ENCODE measurements at places on chromosomes 7 and 10.
A peak's percentile ranks its signal among the peaks of the same experiment; 100 is the strongest.

DNA sequence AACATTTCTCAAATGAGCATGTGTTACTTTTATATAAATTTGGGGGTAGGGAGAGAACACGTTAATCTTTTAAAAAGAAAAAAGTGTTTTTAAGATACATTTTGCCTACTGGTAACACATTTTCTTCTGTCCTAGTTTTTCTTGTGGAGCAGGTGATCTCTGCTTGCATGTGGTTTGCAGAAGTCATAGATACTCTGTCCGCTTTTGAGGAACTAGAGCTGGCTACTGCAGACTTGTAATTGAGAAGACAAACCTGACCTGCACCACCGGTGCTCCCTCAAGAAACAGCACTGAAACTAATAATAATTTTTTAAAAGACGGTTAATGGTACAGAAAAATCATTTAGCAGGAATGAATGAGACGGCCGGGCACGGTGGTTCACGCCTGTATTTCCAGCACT is 243.1 kb downstream of the KIAA1217 start:
- DNase-seq: no peak

GRCh38 chr7:80736371-80737125 is 98.1 kb downstream of the CD36 start:
- peak; percentile 20 for DNase-seq

DNA sequence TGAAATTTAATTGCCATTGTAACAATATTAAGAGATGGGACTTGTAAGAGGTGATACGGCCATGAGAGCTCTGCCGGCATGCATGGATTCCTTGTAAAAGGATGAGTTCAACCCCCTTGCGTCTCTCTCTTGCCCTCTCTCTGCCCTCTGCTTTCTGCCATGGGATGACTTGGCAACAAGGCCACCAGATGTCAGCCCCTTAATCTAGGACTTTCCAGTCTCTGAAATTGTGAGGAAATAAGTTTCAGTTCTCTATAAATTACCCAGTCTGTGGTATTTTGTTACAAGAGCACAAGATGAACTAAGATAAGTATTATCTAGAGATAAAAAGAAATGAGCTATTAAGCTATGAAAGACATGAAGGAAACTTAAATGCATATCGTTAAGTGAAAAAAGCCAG is 145.7 kb upstream of the AHR start:
- no peak for DNase-seq

- peak; percentile 21 for DNase-seq
Measured at GRCh38 chr10:113274176-113274829, 278.6 kb upstream of the HABP2 start.

DNA sequence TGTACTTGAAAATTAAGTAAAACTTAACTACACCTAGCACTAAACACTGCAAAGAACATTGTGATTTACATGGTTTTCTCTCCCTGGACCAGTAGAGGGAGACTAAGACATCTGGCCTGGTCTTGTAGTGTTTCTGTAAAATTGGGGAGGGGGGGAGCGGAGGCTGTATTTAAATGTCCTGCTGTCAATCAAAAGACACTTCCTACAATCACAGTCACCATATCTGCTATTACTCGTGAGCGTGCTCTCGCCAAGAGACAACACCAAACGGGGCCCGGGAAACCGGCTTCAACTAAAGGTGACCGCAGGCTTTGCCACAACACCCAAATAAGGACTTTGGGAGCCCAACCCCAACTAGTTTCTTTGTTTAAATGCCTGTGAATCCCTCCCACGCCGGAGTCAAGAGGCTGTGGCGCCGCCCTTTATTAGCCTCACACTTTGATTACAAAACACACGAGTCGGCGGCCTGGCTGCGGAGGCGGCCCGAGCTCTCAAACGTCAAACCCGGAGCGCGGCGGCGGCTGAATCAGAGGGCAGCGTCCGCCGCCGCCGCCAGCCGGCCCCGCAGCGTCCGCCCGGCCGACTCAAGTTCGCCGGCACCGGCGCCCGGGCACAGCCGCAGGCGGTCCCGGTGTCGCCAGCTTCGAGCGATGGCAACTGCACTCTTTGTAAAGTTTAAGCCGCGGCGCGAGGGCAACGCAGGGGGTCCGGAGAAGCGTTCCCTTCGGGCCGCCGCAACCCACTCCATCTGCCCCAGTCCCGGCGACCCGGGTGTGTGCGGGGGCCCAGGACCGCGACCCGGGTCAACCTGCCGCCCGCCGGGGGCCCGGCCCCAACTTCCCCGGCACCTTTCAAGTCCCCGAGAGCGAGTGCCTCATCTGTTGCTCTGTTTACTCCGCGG is 1.3 kb downstream of the KDM7A start:
- DNase-seq: peak; percentile 97

DNA sequence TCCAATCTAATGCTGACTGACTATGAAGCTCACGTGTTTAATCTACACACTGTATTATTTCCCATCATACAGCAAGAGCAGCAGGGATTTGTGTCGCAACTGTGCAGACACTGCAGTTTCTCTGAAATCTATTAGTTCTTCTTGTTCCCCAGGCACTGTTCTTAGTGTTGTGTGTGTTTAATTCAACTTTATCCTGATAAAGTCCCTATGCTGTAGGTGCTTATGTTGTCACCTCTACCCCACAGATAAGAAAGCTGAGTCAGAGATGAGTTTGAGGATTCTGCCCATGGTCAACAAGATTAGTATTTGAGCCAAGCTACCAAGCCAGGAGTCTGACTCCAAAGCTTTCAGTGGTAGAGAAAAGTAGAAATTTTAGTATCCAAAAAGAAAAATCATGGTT is 22.5 kb upstream of the EPHB6 start:
- DNase-seq: peak; percentile 40

GRCh38 chr10:16953270-16953669 is 136.0 kb upstream of the RSU1 start:
- no peak for DNase-seq

DNA sequence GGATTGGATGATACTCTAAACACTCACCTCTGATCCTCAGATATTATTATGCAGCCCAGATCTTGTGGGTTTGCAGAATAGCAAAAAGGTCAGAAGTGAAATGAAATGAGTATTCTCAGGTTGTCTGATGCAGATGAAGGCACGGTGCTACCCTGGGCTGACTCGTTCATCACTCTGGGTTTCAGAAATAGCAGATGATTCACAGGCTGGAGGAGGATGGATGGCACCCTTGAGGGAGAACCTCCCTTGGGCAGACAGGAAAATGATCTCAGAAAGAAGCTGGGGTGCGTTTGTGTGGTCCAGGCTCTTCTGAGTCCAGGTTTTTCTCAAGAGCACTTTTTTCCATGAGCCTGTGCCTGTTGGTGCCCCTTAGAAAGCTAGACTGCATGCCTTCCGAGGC is 515.8 kb upstream of the MKI67 start:
- no peak for DNase-seq

DNA sequence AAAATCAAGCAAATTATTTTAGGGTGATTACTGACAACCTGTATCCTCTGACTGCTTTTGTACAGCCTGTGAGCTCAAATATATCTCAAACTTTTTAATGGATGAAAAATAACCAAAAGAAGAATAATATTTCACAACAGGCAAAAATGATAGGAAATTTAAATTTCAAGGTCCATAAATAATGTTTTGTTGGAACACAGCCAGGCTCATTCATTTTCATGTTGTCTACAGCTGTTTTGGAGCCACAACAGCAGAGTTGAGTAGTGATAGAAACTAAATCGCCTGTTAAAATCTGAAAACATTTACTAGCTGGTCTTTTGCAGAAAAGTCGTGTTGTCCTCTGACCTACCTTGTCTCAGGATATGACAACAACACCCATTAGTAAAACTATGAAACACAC is 75.9 kb downstream of the GLI3 start:
- DNase-seq: no peak

- no peak for DNase-seq
Measured at GRCh38 chr7:37100735-37101331, 347.8 kb downstream of the ELMO1 start.

GRCh38 chr7:43729214-43729923 is at the start of gene COA1:
Gene COA1 (minus strand): TSS chr7:43729523. CDS start chr7:43648614, 80,909 bp downstream.
- peak; percentile 96 for DNase-seq

- DNase-seq: no peak
Measured at GRCh38 chr7:45035893-45036292, 35.9 kb downstream of the CCM2 start.

- no peak for DNase-seq
Measured at GRCh38 chr7:2959103-2959680, 84.5 kb downstream of the CARD11 start.

- no peak for DNase-seq
Measured at GRCh38 chr7:103292122-103292521, 5.1 kb upstream of the PMPCB start.

DNA sequence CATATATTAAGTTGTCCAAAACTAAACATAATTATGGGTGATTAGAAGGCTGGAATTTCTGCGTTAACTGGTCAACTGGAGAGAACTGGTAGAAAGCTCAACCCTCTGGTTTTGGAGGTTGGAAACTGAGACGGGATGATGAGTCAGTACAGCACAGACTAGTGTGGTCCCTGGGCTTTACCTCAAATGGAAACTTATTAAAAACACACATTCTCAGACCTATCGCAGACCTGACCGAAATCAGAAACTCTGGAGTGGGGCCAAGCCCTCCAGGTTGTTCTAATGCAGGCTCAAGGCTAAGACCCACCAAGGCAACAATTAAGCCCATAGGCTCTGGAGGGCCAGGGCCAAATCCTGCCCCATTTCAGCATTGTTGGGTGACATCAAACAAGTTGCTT is 136.9 kb downstream of the KCNMA1 start:
- no peak for DNase-seq

DNA sequence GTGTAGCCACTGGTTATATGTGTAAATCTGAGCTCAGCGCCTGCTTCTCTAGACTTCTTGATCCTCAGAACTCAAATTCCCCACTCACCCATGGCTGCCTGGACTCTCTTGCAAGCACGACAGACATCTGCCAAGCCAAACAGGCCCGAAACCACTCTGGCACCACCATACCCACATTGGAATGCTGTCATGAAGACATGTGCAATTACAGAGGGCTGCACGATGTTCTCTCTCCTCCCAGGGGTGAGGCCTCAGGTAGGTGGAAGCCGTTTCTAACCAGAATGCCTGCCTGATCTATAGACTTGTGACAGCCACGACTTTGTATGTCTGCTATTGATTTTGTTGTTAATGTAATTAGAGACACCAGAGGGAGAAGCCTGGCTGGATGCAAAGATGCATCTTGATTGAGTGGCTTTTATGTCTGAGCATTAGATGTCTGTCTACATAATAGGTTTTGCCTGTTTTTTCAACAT is 4.0 kb downstream of the BAMBI start:
- no peak for DNase-seq

GRCh38 chr10:75063461-75064230 is 47.8 kb upstream of the SAMD8 start:
- no peak for DNase-seq

- DNase-seq: no peak
Measured at GRCh38 chr10:50396491-50397311, 145.4 kb upstream of the ASAH2 start.

- no peak for DNase-seq
Measured at GRCh38 chr7:23893942-23894891, 184.2 kb downstream of the STK31 start.

DNA sequence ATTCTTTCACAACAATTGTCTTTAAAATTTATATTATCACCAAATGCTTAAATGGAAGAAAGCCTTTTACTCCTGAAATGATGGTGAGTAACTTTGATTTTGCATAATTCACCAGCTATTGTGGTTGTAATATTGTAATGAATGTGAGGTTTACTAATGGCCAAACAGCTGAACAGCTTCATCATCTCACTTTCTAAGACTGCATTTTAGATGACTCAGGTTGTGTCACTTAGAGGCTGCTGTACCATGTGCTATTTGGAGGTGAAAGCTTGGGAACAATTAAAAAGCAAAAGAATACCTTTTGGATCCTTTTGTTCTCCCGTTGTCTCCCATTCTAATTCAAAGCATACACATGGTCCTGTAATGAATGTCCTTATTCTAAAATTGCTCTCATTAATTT is 604.0 kb upstream of the PFKP start:
- DNase-seq: no peak

DNA sequence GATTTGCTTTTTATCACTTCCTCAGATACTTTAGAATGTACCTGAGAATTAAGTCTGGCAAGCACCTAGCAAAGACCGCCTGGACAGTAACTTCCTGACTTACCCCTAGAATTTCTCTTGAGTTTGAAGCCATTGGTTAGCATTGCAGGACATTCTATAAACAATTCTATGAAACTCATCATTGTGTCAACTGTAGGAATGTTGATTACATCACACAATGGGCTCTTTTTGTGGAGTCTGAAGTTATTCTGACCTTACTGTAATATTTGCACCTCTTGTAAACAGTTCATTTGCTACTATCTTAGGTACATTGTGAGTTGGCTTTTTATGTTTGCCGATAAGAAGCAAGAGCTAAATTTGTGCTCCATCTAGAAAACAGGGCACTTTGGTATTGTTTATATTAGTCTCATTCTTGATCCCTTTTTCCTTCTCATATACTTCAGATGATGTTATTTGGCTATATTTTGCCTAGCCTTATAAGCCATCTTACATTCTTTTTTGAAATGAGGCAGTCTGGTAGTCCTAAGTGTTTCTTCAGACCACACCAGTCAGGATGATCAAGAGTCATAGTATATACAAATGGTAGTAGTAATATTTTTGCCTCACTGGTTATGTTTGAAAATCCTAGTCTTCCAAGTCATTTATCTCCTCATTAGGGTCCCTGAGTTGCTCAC is 52.4 kb downstream of the CASD1 start:
- DNase-seq: peak; percentile 18

GRCh38 chr10:74061104-74061503 is 63.2 kb downstream of the VCL start:
- DNase-seq: no peak

GRCh38 chr10:99730026-99730425 is 1.9 kb downstream of the COX15 start:
- DNase-seq: peak; percentile 30

DNA sequence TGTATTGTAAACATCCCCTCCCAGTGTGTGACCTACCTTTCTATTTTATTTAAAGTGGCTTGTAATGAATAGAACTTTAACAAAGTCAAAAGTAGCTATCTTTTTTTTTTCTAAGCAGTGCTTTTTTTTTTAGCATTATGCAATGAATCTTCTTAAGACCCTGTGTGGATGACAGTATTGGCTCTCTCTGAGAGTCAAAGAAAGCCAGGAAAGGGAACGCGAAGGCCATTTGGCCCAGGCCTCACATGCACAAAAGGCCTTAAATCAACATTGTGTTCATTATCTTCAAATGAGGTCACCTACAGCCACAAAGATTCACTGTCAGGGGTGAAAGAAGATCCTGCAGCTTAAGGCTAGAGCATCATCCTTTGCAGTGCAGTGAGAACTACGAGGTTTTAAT is 721.5 kb downstream of the GRID1 start:
- no peak for DNase-seq

Data from foreskin fibroblast (primary cell).